ENCODE measurements at places on chromosomes 3 and 15.

DNA sequence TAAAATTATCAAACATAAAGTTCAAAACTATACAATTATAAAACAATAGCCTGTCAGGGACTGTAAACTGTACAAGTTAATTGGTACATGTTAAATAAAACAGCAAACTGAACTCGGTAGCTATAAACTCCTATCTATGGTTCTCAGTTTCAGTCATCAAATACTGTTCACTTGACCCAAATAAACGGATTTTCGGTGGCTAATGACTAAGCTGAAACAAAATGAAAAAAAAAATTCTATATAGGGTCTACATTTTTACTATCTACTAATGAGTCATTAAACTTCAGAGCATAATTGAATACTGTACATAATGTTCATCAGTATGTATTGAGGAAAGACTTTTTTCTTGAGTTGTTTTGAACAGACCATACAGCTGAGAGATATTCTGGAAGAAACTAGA, 6.6 kb downstream of the PROK2 start:
- no peak for DNase-seq

- no peak for DNase-seq
These were observed 1.4 kb upstream of the SLC51A start for GRCh38 chr3:196214783-196215441.

- DNase-seq = no peak
These were observed 1.3 kb upstream of the ETV5 start for GRCh38 chr3:186109897-186110803.

DNA sequence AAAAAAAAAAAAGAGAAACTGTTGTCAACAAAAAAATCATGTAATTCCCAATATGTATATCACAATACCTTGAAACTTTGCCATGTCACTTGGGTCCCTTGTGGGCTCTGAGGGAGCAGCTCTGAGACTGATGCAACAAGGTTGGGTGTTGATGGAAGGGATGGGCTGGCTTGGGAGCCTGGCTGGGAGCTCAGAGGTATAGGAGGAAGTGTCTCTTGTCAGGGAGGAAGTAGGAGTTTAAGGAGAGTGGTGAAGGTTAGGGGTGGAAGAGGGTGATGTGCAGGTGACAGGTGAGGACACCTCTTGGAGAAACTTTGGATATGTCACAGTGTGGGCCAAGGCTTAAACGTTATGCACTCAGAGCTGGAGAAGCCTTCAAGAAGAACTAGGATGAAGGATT, 2.0 kb upstream of the TM6SF1 start:
- no peak for DNase-seq

DNA sequence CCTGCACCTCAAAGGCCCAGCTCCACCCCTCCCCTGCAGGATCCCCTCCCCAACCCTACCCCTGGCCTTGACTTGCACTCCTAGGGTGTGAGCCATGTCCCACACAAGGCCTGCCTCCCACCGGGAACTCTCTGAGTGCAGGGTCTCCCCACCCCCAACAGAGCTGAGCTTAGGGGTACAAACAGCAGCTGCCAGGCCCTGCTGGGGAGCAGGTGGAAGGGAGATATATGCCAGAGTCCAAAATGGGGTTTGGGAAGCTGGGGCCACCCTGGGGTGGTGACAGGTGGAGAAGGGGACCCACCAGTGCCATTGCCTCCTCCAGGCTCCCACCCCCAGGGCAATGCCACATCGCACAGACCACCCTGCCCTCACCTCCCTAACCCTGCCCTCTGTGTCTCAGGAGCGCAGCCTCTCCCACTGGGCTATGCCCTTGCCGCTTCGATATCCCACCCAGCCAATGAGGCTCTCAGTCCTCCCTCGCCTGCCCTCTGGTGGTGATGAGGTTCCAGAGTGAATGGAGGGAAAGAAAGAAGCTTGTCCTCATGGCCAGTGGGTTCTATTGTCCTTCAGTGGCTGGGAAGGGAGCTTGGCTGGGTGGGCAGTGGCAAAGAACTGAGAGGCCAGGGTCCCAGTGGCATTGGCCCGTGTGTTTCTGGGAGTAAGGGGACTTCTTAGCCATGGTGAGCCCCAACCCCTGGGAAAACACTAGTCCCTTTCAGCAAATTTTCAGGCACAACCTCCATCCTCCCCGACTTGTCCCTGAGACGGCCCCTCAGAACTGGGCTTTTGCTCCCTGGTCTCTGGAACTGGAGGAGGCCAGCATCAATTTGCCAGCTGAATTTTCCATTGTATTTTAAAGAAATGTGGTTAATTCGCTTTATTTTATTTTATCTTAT, 46.8 kb downstream of the CYP11A1 start:
- DNase-seq = no peak

DNA sequence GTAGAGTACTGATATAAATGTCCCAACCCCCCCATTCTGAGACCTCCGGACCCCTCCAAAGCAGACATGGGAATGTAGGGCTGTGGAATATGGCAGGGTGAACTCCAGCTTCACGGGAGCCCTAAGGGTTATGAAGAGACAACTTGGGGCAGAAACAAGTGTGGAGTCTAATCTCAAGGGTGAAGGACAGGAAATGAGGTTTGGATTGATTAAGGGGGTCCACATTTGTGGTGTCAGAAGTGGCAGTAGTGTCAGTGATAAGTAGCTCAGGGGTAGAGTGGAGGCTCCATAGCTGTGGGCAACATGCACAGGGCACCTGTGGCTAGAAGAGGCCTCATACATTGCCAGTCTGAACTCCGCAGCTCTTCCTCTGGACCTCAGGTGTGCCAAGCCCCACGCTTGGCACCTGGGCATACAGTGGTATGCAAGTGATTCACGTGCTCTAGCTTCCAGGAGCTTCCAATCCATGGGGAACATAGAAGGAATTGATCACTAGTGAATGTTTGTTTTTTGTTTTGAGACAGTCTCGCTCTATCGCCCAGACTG, 4.1 kb upstream of the P4HTM start:
- DNase-seq = no peak

DNA sequence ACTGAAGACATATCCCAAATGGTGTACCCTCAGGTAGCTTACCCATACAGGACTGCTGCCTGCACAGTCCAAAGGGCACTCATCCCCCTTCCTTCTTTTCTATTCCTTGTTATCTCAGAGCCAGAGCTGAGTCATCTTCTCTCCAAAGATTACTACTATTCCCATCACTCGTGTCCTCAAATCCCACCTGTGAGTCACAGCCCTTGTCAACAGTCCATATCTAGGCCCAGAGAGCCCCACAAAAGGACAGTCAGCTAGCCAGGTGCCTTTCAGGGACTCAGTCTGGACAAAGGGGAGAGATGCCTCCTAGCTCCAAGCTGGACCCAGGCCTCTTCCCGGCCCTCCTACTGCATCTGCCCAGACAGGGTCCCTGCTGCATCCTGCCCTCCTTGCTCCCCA, 11.0 kb downstream of the PARP16 start:
- no peak for DNase-seq

Data from stimulated activated CD8-positive, alpha-beta memory T cell treated with anti-CD3 and anti-CD28 coated beads, Interleukin-2, amount 100 ng/mL, for 1 hour (primary cell).